ENCODE measurements at places on chromosomes 7 and 10.
A peak's percentile ranks its signal among the peaks of the same experiment; 100 is the strongest.

GRCh38 chr10:84204122-84204521, 9.8 kb downstream of the CDHR1 start:
- DNase-seq: no peak

DNA sequence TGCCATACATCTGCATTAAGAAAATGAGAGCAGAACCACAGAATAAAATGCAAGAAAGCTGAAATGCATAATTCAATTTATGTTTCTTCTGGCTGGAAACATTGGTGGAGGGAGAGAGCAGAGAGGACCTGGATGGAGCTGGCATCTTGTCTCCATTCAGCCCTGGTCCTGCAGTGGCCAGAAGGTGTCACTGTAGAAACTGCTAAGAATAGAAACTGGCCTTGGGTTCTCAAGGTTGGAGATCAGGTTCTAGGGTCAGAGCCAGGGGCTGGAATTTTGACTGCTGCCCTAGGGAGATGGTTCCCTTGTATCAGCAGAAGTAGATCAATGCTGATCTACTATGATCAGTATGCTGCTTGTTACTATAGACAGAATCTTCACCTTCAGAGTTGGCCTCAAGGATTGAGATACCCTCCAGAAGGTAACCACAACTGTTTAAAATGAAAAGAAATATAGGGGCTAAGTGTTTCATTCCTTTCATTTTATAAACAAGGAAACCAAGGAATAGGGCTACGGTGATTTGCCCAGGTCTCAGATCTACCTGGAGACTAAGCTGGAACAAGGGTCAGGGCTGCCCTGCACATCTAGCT, 13.1 kb downstream of the TAS2R41 start:
- no peak for DNase-seq

GRCh38 chr7:117085769-117086463, 132.6 kb downstream of the ST7 start:
- no peak for DNase-seq

DNA sequence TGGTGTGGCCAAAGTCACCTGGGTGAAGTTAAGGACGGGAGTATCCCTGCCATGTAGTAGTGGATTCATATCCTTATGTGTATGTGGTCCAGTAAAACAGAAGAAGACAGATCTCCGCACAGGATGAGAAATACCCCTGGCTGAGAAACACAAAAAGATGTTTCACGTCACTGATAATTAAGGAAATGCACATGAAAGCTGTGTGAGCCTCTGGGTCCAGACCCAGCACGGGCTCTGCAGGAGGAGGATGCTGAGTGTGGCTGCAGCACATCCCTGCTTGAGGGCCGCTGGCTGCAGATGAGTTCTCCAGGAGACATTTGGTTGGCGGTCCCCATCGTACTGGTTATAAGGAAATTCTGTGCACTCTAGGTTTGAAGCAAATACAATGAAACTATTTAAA, 8.2 kb upstream of the SUN1 start:
- DNase-seq: no peak

- DNase-seq: no peak
These were observed 443.2 kb upstream of the AKR1E2 start for GRCh38 chr10:4382811-4383210.

- no peak for DNase-seq
These were observed 53.3 kb downstream of the AKAP9 start for GRCh38 chr7:91993976-91994375.

- DNase-seq: no peak
These were observed 37.0 kb downstream of the WNT2 start for GRCh38 chr7:117285826-117286225.

DNA sequence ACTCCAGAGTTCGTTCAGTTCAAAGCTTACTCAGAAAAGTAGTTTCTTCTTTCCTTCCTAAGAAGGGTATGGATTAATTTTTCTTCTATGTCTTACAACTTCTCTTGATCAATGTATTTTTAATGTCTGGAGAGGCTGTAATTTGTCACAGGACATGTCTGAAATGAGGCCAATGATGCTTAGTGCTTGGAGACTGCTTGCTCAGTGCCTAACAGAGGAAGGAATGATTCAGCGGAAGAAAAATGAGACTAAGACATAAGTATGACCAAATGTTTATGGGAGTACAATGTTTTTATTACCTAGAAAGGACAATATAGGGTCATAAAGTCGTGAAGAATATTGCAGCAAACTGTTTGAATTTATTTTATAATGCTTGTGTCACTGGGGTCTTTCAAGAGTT, 43.3 kb downstream of the GPR37 start:
- no peak for DNase-seq

- DNase-seq: peak; percentile 68
These were observed 246.1 kb downstream of the TNS3 start for GRCh38 chr7:47335557-47336471.

DNA sequence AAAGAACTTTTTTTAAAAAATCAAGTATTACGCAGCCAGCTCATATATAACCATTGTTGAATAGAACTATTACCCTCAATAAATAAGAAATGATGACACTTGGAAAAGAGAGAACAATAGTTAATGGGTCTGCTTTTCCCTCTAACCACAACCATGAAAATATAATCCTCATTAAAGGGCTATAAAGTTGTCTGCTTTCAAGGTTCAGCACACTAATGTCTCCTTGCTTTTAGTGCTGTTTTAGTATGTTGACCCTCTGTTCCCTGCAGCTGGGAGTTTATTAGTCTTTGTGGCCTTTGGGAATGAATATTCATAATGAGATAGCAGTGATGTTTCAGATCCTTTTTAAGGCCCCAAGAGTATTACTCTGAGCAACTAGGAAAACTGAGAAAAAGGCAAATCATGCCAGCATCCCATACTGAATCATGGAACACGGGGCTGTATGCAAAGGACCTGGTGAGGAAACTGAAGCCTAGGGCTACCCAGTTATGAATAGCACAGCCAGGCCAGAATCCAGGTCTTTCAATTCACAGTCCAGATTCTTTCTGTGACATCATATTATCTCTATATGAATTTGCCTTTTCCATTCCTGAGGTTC, 332.0 kb upstream of the LRGUK start:
- no peak for DNase-seq

GRCh38 chr7:148265896-148266295, 324.7 kb upstream of the C7orf33 start:
- no peak for DNase-seq

DNA sequence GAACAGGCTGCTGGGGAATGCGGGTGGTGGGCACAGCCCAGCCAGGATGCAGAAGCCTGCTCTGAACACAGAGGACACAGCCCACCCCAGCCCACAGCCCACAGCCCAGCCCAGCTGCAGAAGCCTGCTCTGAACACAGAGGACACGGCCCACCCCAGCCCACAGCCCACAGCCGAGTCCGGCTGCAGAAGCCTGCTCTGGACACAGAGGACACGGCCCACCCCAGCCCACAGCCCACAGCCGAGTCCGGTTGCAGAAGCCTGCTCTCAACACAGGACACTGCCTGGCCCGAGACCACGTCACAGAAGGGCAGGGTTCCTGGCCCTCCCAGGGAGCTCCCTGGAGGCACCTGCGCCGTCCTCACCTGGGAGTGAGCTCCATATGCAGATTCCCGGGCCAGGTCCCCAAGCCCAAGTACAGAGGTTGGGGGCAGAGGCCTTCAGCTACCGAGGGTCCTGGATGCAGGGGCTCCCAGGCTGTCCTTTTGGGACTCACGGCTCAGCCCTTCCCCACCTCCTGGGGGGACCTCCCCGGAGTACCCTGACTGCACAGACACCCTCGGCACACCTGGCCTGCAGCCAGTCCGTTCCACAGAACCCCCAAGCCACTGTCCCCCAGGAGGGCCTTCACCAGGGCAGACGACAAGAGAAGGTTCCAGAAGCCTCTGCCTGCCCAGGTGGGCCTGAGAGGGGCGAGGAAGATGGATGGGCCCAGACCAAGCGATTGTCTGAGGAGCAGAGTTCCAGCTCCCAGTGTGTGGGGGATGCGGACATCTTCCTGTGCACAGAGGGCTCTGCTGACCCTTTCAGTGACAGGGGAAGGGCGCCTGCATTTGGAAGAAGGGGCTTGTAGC, 23.7 kb upstream of the FOXL3 start:
- no peak for DNase-seq

DNA sequence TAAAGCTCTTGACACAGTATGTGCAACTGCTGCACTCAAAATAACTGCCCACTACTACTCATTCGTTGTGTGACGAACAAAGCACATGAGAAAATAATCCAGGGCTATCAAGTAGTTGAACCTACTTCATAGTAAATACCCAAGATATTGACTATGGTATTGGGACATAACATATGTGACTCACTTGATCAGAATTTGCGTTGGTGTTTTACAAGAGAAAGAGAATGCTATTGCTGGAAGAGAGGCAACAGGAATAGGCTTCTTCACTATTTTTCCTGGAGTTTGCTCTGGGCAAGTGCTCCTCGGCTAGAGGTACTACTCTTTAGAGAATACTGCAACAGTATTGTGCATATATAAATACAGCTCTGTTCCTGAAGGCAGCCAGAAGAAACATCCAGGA, 2.5 kb downstream of the DGKB start:
- no peak for DNase-seq

- DNase-seq: no peak
These were observed 1020.6 kb downstream of the XPNPEP1 start for GRCh38 chr10:108902619-108903285.

DNA sequence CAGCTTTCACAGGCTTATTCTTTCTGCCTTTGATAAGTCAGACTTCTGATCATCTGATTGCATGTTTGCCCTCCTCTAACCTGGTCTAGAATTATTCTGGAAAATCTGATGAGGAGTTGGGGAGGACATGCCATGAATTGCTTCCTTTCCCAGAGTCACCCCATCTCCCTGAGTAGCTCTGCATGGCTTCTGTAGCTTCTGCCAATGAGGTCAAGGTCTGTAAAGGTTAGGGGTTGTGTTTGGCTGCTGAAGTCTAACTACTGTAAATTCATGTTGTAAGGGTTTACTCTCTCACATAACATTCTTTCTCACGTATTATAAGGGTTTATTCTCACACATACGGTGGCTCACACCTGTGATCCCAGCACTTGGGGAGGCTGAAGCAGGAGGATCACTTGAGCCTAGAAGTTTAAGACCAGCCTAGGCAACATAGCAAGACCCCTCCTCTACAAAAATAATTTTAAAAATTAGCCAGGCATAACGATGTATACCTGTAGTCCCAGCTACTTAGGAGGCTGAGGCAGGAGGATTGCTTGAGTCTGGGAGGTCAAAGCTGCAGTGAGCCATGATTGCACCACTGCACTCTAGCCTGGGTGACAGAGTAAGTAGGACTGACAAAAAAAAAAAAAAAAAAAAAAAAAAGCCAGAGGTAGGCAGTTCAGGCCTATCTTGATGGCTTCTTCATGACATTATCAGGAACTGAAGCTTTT, 10.7 kb downstream of the GSTO2 start:
- no peak for DNase-seq

DNA sequence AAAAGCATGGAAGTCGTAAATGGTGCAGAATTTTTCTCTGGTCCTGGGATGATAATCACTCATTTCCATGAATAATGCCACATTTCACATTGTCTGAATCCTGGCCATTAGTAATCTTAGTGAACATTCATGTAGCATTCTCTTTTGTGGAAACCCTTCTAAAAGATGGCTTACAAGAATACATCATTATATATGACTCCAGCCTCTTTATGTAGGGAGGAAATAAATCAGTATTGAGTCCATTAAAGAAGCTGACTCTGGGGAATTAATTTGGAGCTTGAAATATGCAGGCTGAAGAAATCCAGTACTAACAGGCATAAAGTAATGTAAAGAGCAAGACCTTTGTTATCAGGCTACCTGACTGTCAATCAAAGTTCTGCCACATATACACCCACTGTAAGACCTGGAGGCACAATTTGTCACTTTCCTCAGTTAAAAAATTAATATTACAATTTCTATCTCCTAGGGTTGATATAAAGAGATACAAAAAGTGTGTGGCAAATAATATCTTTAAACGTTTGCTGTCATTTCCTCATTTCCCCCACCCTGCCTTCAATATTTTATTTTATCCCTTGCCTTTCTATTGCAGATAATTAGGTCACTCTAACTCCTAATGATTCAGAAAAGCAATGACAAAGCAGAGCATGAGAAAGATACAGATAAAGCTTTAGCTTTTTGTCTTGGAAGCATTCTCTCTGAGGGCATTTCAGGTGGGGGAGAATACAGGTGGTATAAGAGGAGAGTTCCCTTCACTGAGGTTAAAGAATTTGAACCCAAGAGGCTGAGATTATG, 1122.0 kb upstream of the GHITM start:
- no peak for DNase-seq

GRCh38 chr7:143892527-143893300, 9.3 kb downstream of the TCAF1 start:
- no peak for DNase-seq

DNA sequence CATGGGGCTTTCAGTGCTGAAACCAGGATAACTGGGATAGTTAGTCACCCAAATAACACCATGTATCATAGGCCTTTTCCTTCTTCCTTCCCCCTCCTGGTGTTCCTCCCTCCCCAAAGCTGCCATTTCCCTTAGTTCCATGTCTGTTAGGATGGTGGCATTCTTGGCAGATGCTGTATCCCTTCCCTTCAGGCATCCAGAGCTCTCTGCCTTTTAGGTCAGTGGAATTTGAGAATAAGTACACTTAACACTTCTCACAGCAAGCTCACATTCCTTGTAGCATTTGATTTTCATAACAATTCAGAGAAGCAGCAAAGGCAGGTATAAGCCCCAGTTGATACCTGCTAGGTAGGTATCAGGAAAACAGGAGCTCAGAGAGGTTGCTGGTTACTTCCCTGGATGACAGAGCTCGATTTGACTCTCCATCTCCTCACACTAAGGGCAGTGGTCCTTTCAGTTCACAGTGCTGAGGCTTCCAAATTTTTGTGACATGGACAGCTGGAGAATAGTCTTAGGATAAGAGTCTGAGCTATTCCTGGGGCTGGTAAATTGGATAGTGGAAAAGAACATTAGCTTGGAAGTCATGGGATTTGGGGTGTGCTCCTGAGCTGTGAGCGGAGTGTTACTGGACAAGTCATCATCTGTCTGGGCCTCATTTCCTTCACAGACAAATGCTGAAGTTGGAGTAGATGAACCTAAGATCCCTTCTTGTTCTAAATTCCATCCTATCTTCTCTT, 108.7 kb upstream of the RHOBTB1 start:
- no peak for DNase-seq

DNA sequence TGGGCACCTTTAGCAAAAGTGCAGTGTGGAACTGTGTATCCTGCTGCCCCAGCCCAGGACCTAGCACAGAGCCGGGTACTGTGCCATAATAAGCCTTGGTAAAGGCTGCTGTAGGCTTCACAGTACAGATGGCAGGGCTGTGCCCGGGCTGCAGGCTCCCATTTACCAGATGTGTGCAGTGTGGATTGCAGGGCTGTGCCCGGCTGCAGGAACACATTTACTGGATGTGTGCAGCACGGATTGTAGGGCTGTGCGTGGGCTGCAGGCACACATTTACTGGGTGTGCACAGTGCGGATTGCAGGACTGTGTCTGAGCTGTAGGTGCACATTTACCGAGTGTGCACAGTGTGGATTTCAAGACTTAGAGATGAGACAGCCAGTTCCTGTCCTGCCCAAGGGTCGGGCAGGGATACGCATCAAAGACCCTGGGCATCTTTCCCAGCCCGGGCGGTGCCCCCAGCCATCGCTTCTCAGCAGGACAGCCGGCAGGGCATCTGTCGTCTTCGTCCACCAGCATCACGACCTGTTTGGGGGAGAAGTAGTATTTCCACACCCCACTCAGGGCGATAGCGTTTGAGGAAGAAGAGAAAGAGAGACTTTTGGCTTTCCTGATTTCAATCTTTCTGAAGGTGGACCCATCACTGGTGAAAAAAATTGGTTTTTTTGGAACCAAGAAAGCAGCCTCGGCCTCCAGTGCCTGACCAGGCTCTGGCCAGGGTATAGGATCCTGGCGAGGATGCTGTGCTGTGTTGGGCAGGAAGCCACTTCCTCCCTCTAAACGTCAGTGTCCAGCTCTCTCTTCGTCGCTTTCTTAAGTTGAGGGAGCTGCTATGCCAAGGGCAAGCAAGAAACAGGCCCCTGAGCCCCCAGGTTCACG, 180.8 kb downstream of the CUX1 start:
- no peak for DNase-seq
